GM03348 (cell line): ENCODE measurements at places on chromosomes 6 and 20.

GRCh38 chr20:63831646-63831992 lies 555 bp upstream of the ZBTB46 start:
- DNase-seq, result no peak

DNA sequence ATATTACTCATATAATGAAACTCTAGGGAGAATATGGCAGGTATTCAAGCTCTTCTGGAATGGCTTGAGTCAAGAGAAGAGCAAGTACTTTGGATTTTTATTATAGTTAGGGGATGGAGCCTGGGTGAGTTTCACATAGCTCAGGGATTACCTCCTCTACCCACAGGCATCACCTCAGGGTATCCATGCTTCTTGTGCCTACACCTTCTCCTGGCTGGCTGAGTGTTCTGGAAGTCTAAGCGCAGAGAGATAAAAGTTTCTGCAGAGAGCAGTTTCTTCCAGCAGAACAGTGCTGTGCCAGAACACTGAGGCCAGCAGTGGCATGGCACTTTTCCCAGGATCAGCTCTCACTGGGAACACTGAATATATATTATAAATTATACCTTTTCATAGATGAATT lies 199.7 kb upstream of the KCNQ5 start:
- peak; percentile 27 for DNase-seq

DNA sequence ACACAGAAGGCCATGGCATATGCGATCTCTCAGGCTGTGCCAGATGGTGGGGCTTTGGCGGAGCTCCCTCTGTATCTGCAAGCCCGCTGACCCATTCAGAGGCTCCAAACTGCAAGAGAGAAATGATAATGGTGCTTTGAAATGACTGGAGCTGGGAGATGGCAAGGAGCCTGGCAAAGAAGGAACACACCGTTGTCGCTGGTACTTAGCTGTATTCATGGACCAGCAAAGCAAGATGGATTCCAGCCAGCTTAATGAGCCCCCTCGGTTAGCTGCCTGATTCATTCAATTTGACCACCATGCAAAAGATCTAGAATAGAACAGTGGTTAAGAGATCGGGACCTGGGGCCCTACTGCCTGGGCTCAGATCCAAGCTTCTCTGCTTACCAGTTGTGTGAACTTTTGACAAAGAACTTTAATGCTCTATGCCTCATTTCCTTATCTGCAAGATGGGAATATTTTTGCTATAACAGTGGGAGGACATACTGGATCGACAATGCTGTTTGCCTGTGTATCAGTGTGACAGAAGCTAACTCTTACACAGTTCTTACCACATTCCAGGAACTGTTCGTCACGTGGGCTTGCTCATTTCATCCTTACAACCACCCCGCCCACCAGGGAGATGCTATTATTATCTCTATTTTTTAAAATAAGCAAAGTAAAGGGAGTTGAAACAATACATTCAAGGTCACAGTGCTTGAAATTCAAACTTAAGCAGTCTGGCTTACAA lies 317.8 kb upstream of the SULF2 start:
- DNase-seq, result no peak

- no peak for DNase-seq
Observed at GRCh38 chr6:124967444-124967843, 5.2 kb downstream of the RNF217 start.

DNA sequence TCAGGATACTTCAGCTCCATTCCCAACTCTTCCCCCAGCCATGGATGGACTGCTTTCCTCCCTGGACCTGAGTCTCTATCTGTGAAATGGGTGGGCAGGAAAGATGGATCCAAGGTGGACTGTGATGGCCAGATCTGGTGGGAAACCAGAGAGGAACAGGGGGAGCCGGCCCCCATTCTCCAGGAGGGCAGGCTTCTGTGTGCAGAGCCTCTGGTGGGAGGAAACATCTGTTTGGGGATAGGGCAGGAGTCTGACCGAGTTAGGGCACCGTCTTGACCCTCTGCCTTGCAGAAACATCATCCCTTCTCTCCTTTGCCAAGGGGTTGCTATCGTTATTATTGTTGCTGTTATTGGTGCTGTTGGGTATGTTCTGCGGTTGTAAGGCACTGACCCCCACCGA lies 91.5 kb downstream of the TOX2 start:
- DNase-seq, result no peak

DNA sequence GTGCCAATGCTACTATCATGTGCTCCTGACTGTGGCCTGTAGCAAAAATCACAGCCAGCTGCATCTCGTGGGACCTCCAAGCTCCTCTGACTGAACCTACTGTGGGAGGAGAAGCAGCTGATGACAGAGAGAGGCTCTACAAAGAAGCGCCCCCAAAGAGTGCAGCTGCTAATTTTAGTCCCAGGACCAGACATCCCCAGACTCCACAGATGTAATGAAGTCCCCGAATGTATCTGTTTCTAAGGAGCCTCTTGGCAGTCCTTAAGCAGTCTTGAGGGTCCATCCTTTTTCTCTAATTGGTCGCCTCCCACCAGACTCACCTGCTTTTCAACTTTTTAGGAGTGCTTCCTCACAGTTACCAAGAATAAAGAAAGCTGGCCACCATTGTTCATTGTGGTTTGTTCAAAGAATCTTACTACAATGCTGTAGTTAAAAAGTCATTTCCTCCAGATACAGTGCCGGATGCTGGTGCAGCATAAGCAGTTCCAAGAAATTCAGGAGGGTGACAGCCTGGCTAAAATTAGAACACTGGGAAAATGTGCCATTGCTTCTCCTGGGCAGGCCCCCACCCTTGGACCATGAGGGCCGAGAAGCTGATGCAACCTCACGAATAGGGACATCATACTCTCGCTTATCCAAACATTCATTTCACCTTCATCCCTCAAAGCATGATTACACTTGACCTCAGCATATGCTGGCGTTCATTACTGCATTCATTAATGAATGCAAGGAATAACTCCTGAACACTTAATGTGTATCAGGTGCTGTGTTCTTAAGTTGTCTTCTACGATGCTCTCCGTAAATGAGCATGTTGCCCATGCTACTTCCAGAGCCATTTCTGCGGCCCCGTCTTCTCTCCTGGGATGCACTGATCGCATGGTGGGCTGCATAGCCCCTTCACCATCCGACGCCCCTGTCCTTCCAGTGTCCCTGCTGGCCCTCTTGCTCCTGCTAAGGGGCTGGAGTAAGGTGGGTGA lies 66.4 kb downstream of the LY86 start:
- peak; percentile 46 for DNase-seq

DNA sequence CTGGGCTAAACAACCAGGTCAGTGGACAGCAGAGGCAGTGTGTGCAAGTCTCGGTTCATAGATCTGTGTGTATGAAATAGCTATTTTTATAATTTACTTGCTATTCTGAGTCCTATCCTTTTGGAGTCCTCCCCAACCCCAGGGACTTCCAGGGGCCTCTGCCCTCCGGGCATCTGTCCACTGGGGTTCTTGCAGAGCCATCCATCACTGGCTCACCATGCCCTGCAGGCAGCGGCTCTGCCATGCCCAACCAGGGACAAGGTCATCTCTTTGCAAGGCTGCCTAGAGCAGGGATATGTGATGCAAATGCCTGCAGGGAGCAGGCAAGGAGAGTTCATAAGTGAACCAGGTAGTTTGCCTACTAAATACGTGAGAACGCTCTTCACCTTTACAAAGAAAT lies 10.5 kb upstream of the BEND3 start:
- no peak for DNase-seq

DNA sequence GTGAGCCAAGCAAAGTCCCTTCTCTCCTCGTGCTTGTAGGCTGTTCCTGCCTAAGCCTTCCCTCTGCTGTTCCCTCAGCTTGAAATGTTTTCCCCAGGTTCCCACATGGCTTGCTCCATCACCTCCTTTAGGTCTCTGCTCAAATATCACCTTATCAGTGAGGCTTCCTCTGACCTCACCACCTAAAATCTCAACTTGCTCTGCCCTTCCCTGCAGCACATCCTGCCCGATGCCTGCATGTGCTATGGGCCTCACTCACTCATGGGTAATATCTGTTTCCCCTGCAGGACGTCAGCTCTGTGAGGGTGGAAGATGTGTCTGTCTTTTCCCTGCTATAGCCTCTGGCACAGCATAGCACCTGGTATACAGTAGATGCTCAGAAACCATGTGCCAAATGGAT lies 29.9 kb upstream of the FKBP1A start:
- no peak for DNase-seq

DNA sequence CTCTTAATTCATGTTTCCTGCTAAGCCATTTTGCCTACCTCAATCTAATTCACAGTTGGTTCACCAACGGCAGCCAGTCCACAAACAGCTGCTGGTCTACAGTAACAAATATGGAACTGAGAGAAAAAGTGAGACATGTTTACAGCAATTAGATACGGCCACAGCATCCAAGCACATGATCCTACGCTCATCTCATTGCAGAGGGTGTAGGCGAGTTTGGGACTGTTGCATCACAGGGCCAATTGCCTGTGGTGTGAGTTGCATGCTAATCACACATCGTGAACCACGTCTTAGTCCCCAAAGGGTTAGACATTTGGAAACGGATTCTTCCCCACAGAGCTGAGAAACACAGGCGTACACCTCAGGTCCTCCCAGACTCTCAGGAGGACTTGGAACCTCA lies 166.9 kb downstream of the EYA2 start:
- DNase-seq, result no peak

DNA sequence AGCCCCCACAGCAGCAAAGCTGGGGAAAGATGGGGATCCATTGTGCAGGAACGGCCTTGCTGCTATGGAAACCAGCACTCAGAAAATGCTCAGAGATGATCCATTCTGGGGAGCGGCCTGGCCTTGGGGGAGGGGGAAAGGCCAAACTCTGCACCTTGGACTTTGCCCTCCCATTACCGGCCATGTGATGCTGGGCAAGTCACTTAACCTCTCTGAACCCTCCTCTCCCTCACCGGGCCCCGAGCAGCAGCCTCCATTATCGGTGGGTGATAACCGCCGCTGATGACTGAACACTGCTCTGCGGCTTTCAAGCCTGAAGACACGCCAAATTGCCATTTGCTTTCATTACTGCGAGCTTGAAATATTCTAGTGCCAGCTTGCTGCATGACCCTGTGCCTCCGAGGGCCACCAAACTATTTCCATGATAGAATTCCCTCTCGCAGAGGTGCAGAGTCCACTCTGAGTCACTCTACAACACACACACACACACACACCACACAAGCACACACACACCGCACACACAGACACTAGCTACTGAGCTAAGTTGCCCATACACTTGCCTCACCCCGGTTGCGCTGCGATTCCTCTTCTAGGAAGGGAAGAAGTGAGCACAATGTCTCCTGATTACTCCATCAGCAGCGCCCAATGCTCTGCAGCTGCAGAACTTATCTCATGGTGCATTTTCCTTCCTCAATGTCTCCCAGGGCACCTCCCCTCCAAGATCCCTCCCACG lies 20.6 kb upstream of the SIRPA start:
- DNase-seq, result no peak

GRCh38 chr20:22324505-22324904 lies 259.9 kb downstream of the FOXA2 start:
- DNase-seq, result no peak

DNA sequence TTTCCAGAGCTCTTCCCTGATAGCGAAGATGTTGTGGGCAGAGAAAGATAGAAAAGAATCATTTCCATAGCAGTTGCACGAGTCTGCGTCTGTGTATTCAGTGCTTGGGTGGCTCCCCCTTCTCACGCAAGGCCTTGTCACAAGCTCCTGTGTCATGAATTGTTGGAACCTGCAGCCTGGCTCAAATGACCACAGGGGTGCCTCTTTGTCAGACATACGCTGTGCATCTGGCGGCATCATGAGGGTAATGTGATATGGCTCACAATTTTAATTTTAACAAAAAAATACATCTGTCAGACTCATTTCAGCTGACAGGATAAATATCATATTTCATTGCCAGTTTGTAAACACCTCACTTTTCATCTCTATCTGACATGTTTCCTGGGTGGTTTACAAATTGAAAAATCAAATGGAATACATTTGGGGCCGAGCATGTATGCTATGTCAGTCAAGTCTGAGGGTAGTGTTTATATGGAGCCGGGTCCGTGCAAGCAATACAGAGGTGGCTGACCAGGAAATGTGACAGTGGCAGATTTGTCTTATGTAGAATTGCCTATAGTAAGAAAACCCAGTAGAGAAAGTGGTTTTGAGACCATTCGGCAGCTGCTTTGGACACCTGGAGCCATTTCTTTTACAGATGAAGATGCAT lies 90.9 kb downstream of the CAP2 start:
- DNase-seq, result no peak

GRCh38 chr6:116254297-116255056 lies 602 bp upstream of the TSPYL4 start:
- no peak for DNase-seq

GRCh38 chr20:2141600-2142575 lies 40.3 kb downstream of the STK35 start:
- no peak for DNase-seq

DNA sequence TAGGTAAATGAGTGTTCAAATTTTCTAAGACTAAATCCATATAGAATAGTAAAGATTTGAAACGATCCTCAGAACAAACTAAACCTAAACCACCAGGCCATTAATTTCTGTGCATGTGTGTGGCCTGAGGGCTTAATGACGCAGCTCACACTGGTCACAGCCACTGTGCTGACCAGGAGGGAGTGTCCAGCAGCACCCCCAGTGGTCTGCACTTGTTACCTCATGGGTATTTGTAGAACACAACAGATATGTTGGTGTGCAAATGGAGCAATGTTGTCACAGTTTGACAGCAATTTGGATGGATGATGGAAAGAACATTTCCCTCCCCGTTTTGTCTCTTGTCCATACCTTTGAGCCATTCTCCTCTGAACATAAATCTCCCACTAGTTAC lies 122.4 kb upstream of the EXOC2 start:
- no peak for DNase-seq

- DNase-seq, result no peak
Observed at GRCh38 chr6:135940616-135941167, 89.2 kb downstream of the PDE7B start.
